ENCODE measurements at places on chromosomes 12 and 14.

GRCh38 chr12:112543751-112544150 is 125.0 kb downstream of the PTPN11 start:
- no peak for DNase-seq

- no peak for DNase-seq
Measured at GRCh38 chr14:66432334-66432733, 53.8 kb upstream of the CCDC196 start.

GRCh38 chr12:41055875-41056577 is 132.1 kb upstream of the PDZRN4 start:
- DNase-seq = no peak

DNA sequence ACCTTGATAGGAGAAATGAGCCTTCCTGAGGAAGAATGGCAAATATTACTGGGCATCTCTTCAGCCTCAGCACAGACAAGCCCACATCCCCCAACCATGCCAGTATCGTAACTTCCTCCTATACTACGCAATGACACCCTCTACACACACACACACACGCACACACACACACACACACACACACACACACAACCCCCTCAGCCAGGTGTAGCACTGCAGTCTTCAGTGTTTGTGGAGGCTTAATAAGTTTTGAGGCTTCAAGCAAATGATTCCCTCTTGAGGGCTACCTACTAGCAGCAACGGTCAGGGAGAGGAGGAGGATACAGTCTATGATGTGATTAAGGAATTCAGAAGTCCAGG is 1.6 kb downstream of the DGKA start:
- DNase-seq = no peak

DNA sequence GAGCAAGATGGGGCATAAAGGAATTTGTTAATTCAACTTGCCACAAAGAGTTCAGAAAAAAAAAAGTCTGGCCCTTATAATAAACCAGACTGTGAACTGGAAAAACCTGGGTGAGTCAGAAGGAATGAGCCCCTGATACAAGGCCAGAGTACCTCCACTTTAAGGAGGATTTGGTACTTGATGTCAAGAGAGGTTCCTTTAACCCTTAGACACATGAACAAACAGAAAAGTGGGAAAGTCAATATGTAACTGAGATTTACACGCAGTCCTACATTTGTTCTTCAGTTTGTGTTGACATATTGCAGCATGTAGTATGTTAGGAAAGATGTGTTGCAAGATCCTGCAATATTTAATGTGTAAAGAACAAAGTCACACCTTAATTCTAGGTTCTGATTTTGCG is 14.2 kb upstream of the SLC38A4 start:
- DNase-seq = no peak

- no peak for DNase-seq
Measured at GRCh38 chr14:78412475-78412874, 242.3 kb downstream of the NRXN3 start.

GRCh38 chr14:77314043-77314442 is 6.6 kb downstream of the POMT2 start:
- no peak for DNase-seq

- DNase-seq = no peak
Measured at GRCh38 chr12:11839091-11839641, 189.7 kb downstream of the ETV6 start.

DNA sequence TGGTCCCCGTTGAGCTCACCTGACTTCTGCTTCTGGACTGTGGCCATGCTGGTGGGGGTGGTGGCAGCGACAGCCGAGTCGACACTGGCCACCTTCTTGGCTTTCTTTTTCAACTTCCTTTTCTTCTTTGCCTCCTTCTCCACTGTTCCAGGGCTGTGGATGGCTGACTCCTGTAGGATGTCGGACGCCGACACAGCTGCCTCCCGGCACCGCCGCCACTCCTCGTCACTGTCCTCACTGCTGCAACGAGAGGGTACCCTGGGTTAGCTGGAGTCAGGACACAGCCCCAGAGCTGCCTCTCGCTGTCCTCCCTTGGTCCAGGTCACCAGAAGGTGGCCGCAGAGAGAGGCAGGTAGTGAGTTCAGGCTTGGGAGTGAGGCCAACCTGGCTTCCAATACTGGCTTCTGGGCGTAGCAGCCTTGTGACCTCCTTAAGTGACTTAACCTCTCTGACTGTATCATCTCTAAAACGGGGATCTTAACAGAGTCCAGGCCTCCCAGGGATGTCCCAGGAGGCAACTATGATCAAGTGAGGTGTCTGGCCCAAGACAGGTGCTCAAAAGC is 12.0 kb downstream of the C12orf43 start:
- DNase-seq = no peak

DNA sequence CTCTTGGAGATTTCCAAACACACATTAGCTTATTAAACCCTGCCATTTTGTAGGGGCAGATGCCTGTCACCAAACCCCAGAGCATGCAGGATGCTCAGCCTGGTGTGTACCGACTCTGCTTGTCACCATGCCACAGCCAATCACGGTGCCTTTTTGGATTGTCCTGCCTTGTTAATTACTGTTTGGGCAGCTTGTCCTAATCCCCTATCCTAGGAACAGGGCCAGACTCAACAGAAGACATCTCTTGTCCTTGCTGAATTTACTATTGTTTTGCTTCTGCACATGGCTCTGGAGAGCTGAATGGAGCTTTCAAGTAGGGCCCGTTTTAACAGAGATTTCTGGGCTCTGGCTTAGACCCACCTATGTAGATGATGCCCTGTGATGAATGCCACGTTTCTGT is 388.5 kb downstream of the AACS start:
- DNase-seq = no peak

DNA sequence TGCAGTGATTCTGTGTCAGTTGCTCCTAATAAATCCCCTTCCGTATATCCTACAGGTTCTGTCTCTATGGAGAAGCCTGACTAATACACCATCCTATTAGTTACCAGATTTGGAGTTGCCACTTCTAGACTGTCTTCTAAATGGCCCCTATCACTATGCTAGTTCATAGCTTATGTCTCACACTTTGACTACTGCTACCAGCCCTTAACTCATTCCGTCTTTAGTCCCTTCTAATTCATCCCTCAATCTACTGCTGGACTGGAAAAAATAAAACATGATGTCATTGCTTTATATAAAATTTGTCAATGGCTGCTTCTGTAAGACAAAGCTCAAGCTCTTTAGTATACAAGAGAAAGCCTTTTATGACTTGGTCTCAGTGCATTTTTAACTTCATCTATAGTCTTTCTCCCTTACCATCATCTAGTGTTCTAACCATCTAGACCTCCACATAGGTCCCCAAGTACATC is 99.5 kb downstream of the PPP1R12A start:
- no peak for DNase-seq

- no peak for DNase-seq
Measured at GRCh38 chr12:132711080-132711843, 620 bp downstream of the PGAM5 start.

GRCh38 chr12:95212586-95212985 is 4.7 kb downstream of the FGD6 start:
- DNase-seq = no peak

GRCh38 chr14:85131226-85131922 is 398.6 kb upstream of the FLRT2 start:
- no peak for DNase-seq

DNA sequence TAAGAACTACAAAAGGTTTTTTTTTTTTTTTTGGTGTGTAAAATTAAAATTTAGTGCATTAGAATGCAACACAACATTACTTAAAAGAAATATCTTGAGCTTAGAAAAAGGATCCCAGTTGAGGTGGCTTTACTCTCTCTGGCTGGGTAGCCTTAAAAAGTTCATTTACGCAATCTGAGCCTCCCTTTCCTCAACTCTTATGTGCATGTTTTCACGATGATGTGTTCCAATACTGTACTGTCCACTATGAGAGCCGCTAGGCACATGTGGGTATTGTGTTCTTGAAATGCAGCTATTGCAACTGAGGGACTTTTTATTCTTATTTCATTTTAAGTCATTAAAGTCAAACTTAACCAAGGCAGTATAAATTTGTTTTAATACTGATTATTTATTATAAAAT is 460.9 kb upstream of the SYT1 start:
- DNase-seq = no peak

DNA sequence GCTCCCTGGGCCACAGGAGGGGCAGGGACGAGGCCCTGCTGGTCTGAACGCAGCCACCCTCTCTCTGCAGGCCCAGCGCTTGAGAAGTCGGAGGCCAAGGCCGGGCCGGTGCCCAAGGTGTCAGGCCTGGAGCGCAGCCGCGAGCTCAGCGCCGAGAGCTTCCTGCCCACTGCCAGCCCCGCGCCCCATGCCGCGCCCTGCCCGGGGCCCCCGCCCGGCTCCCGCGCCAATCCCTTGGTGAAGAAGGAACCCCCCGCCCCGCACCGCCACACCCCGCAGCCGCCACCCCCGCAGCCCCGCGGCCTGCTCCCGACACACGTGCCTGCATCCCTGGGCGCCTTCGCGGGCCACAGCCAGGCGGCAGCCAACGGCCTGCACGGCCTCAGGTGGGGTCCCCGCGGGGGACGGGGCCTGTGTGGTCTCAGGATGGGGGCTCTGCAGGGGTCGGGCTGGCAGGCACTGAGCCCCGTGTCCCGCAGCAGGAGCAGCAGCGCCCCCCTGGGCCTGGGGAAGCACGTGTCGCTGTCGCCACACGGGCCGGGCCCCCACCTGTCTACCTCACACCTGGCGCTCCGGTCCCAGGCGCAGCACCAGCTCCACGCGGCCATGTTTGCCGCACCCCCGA is 40.4 kb downstream of the LRCOL1 start:
- no peak for DNase-seq

DNA sequence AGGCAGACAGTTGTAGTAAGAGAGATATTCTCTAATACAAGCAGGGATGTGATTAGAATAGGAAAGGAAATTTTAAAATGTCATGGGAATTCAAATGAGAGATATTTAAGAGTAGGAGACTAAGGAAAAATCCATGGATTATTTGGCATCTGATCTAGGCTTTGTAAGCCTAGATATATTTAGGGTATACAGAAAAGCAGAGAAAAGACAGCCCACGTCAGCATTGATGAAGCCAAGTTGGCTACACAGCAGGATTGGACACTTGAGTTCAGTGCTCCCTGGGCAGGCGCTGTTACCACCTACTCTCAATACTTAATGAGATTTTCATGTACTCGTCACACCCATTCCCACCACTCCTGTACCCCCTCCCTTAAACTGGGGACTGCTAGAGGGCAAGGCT is 1.7 kb upstream of the KCNJ8 start:
- no peak for DNase-seq

DNA sequence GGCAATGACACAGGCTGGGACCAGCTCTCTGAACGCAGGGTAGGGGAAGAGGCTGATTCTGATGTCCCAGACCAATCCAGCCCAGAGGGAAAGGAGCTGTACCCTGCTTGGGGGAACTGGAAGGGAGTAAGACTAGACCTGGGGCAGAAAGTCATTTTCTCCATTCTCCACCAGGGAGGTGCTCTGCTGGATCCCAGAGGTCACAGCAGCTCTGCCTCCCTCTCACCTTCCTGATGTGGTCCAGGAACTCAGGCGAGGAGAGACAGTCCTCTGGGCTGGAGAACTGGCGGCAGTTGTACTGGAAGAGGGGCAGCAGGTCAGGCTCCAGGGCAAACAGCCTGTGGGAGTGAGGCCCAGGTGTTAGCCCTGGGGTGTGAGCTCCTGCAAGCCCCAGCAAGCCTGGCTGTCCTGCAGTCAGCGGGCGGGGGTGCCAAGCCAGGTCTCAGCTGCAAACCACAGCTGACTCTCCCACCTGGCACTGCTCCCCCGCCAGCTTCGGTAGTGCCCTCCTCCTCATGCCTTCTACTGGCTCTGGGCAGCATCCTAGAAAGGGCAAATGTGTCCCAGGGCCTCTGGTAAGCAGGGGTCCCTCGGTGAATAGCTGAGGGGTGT is 1.9 kb downstream of the NGB start:
- DNase-seq = no peak

GRCh38 chr14:92407410-92407809 is 84.4 kb downstream of the SLC24A4 start:
- DNase-seq = no peak

All from activated CD8-positive, alpha-beta memory T cell treated with anti-CD3 and anti-CD28 coated beads for 4 hours (primary cell).